ENCODE measurements at places on chromosomes 2 and 18.

- no peak for DNase-seq
These were observed 2.9 kb downstream of the RNF149 start for GRCh38 chr2:101305492-101306078.

- DNase-seq, result no peak
These were observed 80.5 kb upstream of the KIF5C start for GRCh38 chr2:148794558-148794957.

DNA sequence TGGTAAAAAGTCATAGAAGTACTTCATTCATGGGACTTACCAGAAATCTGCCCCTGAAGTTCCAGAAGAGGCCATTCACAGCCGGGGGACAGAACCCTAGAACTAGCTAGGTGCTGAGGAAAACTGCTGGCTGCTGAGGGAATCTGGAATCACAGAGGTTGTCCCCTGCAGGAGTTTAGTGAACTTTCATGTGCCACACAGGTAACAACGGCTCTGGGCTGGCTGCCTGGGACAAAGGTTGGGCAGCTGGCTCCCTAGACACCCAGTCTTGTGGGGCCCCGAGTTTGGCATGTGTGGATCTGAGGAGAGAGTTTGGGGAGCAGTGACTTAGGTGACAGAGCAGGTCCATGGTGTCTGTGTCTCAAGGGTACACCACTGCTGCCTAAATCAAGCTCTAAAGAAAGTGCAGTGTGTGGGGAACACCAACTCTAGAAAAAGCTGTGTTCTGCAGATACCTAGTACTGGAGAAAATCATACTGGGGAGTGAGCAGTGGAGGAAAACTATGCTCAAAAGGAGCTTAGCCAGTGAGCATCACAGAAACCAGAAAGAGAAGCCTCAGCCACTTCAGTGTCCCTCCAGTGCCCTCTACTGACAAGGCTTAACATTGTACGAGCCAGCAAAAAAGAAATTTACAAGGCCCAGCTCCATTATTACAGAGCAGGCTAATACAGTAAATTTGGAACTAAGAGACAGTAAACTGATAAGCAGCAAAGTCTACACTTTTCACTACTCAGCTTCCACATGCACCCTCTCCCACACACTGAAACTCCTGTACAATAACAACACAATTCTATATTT, 15.2 kb downstream of the GALNT3 start:
- no peak for DNase-seq

DNA sequence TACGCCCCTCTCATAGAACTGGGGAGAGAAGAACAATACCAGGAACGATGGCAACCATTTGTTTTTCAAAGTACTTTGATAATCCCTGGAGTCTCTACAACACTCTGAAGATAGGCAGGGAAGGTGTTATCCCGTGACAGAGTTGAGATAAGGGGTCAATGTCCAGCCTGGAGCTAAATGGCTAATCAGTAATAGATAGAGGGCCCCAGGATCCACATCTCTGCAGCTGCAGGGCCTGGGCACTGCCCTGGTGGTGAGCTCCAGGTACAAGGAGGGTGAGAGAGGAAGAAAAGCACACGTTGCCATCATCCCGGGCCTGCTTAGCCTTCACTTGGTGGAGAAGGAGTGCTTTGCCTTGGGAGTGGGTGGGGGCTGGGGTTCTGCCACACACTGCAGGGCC, 260.6 kb downstream of the PRKCE start:
- DNase-seq, result no peak

GRCh38 chr2:233446606-233447305, 92.5 kb downstream of the DGKD start:
- no peak for DNase-seq

DNA sequence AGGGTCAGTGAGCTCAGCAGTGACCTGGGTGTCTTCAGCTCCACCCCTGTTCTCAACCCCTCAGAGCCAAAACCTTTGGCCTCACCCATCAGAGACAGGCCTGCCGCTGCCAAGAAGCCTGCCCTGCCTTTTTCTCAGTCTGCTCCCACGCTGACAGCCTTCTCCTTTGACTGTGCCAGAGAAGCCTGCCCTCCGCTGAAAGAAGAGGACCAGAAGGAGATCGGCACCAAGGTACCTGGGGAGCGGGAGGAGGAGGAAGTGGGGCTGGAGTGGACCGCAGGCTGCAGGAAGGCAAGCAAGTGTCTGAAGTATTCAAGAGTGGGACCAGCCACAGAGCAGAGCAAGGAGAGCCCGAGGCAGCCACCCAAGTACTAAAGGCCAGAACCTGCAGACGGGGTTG, 33.2 kb downstream of the TOGARAM2 start:
- DNase-seq, result no peak

GRCh38 chr2:214593727-214594126, 182.9 kb downstream of the VWC2L start:
- DNase-seq, result no peak

DNA sequence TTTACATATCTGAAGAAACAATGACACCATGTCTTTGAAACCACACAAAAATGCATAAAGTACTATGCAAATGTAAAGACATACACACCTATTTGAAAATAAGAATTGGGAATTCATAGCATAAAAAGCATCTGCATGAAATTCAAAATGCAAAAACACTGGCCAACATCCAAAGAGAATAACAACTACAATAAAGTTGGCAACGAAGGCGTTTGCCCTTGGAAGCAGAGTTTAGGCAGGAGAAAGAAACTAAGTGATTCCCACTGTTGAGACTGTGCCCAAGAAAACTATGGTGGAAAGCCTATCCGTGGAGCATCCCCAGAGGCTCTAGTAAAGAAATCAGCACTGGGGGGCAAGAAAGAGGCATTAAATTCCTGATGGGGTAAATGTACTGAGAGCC, 292.8 kb downstream of the RIT2 start:
- no peak for DNase-seq

GRCh38 chr2:182826064-182826463, 40.4 kb downstream of the FRZB start:
- no peak for DNase-seq

DNA sequence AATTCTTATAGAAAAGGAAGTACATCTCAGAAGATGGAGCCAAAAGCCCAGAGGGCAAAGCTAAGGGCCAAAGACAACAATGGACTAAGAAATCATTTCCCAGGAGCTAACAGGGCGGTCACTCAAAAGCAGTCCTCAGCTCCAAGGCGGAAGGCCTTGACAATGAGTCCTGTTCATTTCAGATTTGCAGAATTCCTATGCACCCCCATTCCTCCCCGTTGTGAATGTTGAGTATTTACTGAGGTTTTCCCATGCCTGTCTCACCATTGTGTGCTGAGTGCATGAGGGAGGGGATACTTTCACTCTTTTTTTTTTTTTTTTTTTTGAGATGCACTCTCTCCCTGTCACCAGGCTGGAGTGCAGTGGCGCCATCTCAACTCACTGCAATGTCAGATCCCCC, 18.8 kb upstream of the DTNB start:
- no peak for DNase-seq

DNA sequence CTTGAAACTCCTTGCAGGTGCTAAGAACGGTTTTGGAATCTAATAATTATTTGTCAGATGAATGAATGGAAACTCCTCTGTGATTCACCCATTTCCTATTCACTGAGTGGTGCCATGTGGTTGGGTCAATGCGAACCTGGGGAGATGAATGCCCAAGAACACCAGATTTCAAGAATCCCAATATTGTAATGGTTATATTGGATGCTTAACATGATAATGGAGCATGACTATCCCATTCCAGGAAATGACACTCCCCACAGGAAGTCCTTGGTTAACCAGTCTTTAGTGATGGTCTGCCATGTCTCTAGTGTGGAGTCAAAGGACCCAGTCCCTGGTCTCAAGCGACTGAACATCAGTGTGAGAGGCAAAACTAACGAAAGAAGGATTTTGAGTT, 67.9 kb upstream of the ST3GAL5 start:
- DNase-seq, result no peak

All from NCI-H1048 (cell line).